ENCODE measurements at places on chromosomes 2 and 18. TPM values are rescaled to one million over a fixed set of nuclear protein-coding genes. Genes with fewer than 3 reads are reported as not detected.

Gene TMEM182
- total RNA-seq: 0.95 TPM

Gene EML6
- total RNA-seq: 2.0 TPM

Gene RAPH1
- 36.1 TPM for total RNA-seq

Gene HOXD13
- total RNA-seq: not detected

Gene GRHL1
- 1.2 TPM for total RNA-seq

Gene OSBPL6
- 5.4 TPM for total RNA-seq

Gene DPP4
- total RNA-seq: 6.0 TPM

Gene LHCGR
- not detected for total RNA-seq

Gene IL1F10
- total RNA-seq: not detected

DNA sequence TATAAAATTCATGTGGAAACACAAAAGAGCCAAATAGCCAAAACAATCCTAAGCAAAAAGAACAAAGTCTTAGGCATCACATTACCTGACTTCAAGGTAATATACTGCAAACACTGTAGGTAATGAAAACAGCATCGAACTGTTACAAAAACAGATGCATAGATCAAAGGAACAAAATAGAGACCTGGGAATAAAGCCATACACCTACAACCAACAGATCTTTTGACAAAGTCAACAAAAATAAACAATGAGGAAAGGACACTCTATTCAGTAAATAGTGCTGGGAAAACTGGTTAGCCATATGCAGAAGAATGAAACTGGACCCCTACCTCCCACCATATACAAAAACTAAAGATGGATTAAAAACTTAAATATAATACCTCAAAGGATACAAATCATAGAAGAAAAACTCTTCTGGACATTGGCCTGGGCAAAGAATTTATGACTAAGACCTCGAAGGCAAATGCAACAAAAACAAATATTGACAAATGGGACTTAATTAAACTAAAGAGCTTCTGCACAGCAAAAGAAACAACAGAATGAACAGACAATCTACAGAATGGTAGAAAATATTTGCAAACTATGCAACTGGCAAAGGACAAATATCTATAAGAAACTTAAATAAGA is 218.0 kb downstream of the PHLPP1 start:
- DNase-seq: no peak

GRCh38 chr2:223269386-223269785 is 217.4 kb downstream of the KCNE4 start:
- no peak for DNase-seq

DNA sequence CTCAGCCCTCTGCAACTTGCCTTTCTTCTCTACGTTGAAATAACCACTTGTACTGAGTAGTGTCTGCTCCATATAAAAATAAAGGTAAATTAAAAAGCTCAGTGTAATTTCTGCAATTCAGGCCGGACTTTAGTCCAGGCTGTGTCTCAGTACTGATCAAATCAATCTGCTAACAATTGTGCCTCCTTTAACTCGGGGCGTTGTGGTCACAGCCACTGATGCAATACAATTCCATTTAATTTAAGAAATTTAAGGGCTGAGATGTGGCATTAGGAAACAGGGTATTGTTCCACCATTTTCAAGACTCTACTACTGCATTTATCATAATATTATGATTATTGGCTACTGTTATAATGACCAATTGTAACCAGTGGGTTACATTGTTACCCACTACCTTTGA is 60.0 kb upstream of the NPAS2 start:
- DNase-seq: no peak

DNA sequence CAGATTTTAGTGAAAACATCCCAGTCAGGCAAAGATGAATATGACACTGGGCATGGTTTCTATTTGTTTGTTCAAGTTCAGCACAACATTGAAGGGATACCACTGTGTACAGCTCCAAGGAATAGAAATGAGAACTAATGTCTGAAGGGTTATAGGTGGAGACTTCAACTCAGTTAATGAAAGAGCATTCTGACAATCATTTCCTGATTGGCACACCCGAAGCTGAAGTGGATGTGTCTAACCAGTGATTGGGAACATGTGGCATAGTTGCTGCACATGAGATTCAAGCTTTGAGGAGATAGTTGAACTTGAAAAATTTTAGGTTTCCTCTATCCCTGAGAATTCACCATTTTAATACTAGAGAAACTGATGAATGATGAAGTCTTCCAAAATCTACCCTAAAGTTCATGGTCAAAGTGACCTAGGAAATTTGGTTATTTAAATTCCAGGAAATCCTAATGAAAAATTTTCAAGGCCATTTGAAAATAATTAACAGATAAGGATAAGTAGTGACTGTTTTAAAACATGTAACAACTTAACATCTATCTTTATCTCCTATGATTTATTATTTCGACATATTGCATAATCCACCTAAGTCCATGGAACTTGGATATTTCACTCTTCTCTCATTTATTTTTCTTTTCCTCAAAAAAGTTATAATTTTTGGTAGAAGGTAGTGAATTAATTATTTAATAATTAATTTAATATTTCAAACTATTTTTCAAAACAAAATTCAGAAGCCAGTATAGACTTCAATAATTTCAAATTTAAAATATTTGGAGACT is 38.0 kb downstream of the SLC9A4 start:
- no peak for DNase-seq

DNA sequence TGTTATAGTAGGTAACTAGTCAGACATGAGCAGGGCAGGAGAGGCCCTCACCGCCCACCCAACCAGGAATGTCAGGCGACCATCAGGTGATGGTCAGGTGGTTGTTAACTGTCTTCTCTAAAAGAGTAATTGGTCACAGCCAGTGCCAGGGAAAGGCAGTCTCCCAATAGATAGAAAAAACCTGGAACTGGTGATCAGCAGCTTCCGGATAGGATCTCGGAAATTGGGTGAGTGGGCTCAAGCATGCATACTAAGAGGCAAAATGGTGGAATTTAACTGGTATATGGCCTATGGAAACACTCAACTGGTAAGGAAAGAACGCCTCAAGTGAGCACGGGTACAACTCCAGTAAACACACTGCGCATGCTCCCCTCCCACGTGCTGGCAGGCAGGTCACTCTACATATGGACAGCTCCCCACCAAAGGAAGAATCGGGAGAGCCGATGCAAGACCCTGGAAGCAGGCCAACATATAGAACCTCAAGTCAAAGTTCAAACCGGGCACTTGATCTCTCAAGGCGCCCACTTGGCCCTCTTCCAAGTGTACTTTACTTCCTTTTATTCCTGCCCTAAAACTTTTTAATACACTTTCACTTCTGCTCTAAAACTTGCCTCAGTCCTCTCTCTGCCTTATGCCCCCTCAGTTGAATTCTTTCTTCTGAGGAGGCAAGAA is 43.5 kb upstream of the TMEM131 start:
- no peak for DNase-seq

- DNase-seq: no peak
Observed at GRCh38 chr18:76495006-76495370, at the start of gene ZNF516. TSS of gene ZNF516 (minus strand) at chr18:76495242. CDS start at chr18:76443054, 52,188 bp downstream.

- DNase-seq: no peak
Observed at GRCh38 chr2:216426938-216427337, 14.7 kb downstream of the SMARCAL1 start.

- DNase-seq: no peak
Observed at GRCh38 chr2:178401994-178402437, 49.0 kb downstream of the PRKRA start.

DNA sequence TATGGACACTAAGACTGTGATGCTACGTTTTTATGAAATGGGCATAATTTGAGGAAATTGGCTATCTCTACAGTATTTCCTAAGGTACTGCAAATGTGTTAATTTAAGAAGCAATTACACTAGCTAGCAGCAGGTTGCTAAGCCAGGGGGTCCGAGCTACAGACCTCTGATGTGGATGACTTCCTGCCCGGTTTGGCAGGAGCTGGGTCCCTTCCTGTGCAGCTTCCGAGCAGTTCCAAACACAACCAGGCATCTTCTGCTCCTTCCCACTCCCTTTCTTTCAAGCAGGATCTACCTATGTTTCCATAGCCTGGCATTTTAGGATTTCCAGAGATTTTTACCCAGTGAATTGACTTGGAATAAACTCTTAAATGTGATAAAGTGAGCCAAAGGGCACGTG is 55.7 kb downstream of the SCN2A start:
- DNase-seq: no peak

DNA sequence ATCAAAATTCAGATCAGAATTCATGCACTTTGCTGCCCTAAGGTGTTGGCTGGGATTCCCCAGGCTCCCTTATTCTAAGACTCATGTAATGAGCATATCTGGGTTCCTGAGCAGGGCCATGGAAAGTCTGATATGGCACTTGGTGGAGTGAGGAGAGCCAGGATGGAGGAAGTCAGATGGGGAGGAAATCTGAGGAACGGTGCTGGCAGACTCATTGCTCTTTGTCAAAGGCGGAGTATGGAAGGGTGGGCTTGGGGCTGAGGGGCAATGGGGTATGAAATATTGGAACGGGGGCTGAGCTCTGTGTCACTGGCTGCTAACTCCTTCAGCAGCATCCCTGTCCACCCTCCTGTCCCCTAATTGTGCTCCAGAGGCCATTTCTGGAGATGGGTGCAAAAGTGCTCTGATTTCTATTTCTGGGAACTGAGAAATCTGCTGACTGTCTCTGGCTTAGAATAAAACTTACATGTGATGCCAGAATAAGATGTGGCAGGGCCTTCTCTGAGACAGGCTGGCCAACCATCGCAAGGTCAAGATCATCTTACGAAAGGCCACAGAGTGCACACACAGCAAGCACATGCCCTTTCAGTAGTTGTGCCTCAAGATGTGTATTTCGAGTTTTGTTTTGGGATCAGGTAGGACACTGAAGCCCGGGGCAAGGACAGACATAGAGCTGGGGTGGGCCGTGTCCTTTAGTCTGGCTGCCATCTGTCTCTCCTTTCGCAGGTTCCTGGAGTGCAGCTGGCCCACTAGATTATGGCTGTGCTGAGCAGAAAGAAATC is 480.0 kb upstream of the HS6ST1 start:
- no peak for DNase-seq

- DNase-seq: no peak
Observed at GRCh38 chr18:58454406-58455061, 174.4 kb downstream of the ALPK2 start.

- no peak for DNase-seq
Observed at GRCh38 chr2:141957827-141958450, 172.9 kb downstream of the LRP1B start.

DNA sequence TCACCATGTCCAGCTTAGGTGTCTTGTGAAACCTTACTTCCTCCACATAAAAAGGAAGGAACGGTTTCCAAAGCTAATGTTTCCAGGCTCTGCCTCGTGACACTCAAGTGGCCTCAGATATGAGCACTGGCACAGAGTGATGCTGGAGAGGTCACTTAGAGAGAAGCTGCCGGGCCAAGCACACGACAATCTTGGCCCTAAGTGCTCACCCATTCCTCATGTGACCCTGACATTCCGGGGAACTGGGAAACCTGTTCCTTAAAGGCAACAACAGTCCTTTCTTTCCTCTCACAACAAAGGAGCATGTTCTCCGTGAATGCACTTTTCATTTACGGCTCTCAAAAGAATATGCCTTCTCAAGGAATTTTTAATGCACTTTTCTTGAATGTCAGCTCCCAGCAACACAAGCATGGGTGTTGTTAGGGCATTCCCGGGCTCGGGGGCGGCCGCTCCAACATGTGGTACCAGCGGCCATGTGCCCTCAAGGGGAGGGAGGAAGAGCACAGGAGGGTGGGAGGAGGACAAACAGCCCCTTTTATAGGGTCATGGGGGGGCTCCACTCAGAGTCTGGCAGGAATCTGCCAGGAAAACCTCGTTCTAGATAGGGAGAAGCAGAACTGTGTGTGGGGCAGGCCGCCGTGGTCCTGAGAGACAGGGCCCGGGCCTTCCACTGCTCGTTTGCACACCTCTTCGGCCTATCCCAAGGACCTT is 118.6 kb downstream of the MBP start:
- DNase-seq: no peak

GRCh38 chr2:95296880-95297487 is at the start of gene KCNIP3:
TSS of gene KCNIP3 (plus strand) at chr2:95297347. CDS start at chr2:95297439, 92 bp downstream.
- DNase-seq: no peak

DNA sequence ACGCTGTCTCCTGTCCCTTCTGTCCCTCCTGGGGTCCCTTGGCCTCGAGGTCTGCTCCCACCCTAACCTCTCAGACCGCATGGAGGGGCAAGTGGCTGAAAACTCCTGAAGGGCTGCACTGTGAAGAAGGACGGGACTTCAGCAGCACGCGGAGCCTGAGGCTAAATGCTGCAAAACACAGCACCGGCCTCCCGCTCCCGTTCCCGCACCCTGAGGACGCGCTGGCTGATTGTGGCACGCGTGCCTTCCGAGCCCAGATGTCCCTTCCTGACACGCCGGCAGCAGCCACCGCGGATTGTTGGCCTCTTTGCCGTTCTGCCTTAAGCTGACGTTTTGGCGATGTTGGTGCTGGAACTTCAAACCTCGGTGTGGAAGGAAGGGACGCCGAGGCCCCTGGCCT is 125.9 kb upstream of the CTDP1 start:
- DNase-seq: no peak

GRCh38 chr18:62452280-62452831 is 70.5 kb upstream of the ZCCHC2 start:
- no peak for DNase-seq

DNA sequence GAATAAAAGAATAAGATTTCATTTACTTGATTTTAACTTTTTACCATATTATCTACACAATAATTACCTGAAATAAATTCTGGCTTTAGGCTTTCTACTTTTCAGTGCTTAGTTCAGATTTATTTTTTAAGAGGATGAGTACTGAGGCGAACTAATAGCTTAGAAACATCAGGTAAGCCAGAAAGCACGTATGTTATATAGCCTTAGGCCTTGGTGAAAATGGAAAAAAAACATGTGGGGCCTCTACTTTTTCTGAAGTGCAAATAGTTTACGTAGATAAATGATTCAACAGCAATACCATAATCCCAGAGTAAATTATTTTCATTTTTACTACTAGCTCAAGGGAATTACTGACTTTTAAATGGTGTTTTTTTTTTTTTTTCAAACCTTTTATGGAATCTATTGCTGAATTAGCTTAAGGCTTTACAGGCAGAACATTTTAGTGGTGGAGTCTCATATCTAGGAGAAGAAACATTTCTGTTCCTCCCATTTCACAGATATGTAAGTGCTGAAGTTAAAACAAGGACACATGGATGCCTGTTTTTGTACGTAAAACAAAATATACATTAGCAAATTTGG is 6.2 kb downstream of the CPS1 start:
- no peak for DNase-seq

DNA sequence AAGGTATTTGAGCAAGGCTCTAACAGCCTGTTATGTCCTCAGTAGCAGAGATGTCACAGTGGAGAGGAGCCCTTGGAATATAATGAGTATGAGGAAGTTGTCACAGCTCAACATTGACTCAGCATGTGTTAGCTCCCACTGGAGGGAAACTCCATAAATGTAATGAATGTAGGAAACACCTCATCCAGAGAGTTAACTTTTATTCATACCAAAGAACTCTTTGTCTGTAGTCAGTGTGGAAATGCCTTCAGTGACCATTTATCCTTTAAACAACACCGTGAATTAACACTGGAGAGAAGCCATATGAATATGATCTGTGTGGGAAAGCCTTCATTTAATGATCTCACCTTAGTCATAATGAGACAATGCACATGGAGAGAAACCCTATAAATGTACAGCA is 59.7 kb downstream of the CYP1B1 start:
- DNase-seq: no peak

GRCh38 chr18:63697097-63697660 is 5.6 kb upstream of the SERPINB11 start:
- no peak for DNase-seq

GRCh38 chr18:62716619-62717168 is 1.4 kb downstream of the PHLPP1 start:
- no peak for DNase-seq

GRCh38 chr18:54726143-54726542 is 102.1 kb upstream of the RAB27B start:
- DNase-seq: no peak
